Activated CD4-positive, alpha-beta T cell treated with anti-CD3 and anti-CD28 coated beads for 36 hours (primary cell): ENCODE measurements at places on chromosomes 11 and 22. TPM values are rescaled to one million over a fixed set of nuclear protein-coding genes. Genes with fewer than 3 reads are reported as not detected.

The OR9Q2 gene
- total RNA-seq, result not detected

The FOLH1 gene
- not detected for total RNA-seq

The GRM5 gene
- total RNA-seq, result not detected

The HTR3B gene
- not detected for total RNA-seq

GRCh38 chr11:134864233-134864967 is 452.4 kb upstream of the B3GAT1 start:
- no peaks in the 10 kb centered on the region for H3K36me3 ChIP-seq
- H3K4me1 ChIP-seq, result no peaks in the 10 kb centered on the region

- no peak for DNase-seq
- H3K4me3 ChIP-seq, result no peak overlapping the region
- no peaks in the 10 kb centered on the region for H3K36me3 ChIP-seq
- no peaks in the 10 kb centered on the region for H3K4me1 ChIP-seq
- no peak overlapping the region for H3K27ac ChIP-seq
Measured at GRCh38 chr22:19663821-19664355, 50.4 kb upstream of the SEPTIN5 start.

- H3K27me3 ChIP-seq, result no peaks in the 10 kb centered on the region
- H3K27ac ChIP-seq, result no peak overlapping the region
- no peak for DNase-seq
- no peak overlapping the region for H3K4me3 ChIP-seq
- H3K36me3 ChIP-seq, result no peaks in the 10 kb centered on the region
- H3K4me1 ChIP-seq, result peaks cover 15% of the 10 kb centered on the region
Measured at GRCh38 chr11:75777461-75778110, 9.0 kb downstream of the DGAT2 start.

GRCh38 chr11:18468961-18469360 is 13.3 kb downstream of the LDHAL6A start:
- H3K4me3 ChIP-seq, result no peak overlapping the region
- peaks cover 2% of the 10 kb centered on the region for H3K36me3 ChIP-seq
- H3K27me3 ChIP-seq, result no peaks in the 10 kb centered on the region
- DNase-seq, result no peak
- H3K27ac ChIP-seq, result no peak overlapping the region

GRCh38 chr11:110323786-110324185 is 27.4 kb upstream of the RDX start:
- peaks cover 16% of the 10 kb centered on the region for H3K4me1 ChIP-seq
- H3K4me3 ChIP-seq, result no peak overlapping the region
- no peak overlapping the region for H3K27ac ChIP-seq
- H3K27me3 ChIP-seq, result peaks cover 4% of the 10 kb centered on the region

- DNase-seq, result no peak
- H3K27me3 ChIP-seq, result no peaks in the 10 kb centered on the region
- peaks cover 65% of the 10 kb centered on the region for H3K36me3 ChIP-seq
- H3K4me3 ChIP-seq, result peak overlapping the region; percentile 3
Measured at GRCh38 chr11:44607987-44608386, 42.5 kb downstream of the CD82 start.
